Small intestine (tissue), 16 donors: ENCODE measurements at places on chromosomes 12 and 14. TPM values are rescaled to one million over a fixed set of nuclear protein-coding genes. Genes with fewer than 3 reads are reported as not detected.

NDUFB1 gene
- polyA plus RNA-seq = 539 TPM

C12orf54 gene
- polyA plus RNA-seq = not detected

LIN7A gene
- 0.89 TPM for polyA plus RNA-seq

KCNA1 gene
- not detected for polyA plus RNA-seq

AQP2 gene
- not detected for polyA plus RNA-seq

KRT85 gene
- polyA plus RNA-seq = not detected

RHOJ gene
- polyA plus RNA-seq = 0.45 TPM

IL23A gene
- polyA plus RNA-seq = not detected

FAM90A1 gene
- polyA plus RNA-seq = 0.65 TPM

CHST11 gene
- 0.89 TPM for polyA plus RNA-seq

TAS2R46 gene
- polyA plus RNA-seq = not detected

TAS2R8 gene
- 0.03 TPM for polyA plus RNA-seq

DHH gene
- not detected for polyA plus RNA-seq

C12orf50 gene
- polyA plus RNA-seq = not detected

LMNTD1 gene
- polyA plus RNA-seq = not detected

RND1 gene
- 3.8 TPM for polyA plus RNA-seq

LRP1-AS gene
- 0.15 TPM for polyA plus RNA-seq

KRT3 gene
- not detected for polyA plus RNA-seq

SLC7A7 gene
- polyA plus RNA-seq = 355 TPM

PLEKHG7 gene
- 0.19 TPM for polyA plus RNA-seq

TSPAN9 gene
- 1.3 TPM for polyA plus RNA-seq

PLBD1 gene
- polyA plus RNA-seq = 9.6 TPM

SOAT2 gene
- 94.0 TPM for polyA plus RNA-seq

NPC2 gene
- 106 TPM for polyA plus RNA-seq

PLA2G1B gene
- 0.53 TPM for polyA plus RNA-seq

GLS2 gene
- polyA plus RNA-seq = 0.54 TPM

TPH2 gene
- 0.03 TPM for polyA plus RNA-seq

VDR gene
- 16.6 TPM for polyA plus RNA-seq

CCDC92 gene
- 26.2 TPM for polyA plus RNA-seq

TAS2R20 gene
- not detected for polyA plus RNA-seq

PPP4R4 gene
- not detected for polyA plus RNA-seq

GDF3 gene
- not detected for polyA plus RNA-seq

MYO1H gene
- 1.6 TPM for polyA plus RNA-seq

EXOC3L4 gene
- polyA plus RNA-seq = 35.7 TPM

PRH2 gene
- not detected for polyA plus RNA-seq

SUSD6 gene
- polyA plus RNA-seq = 14.3 TPM

PCED1B gene
- polyA plus RNA-seq = 4.5 TPM

GALNT16 gene
- 18.2 TPM for polyA plus RNA-seq

ZNF385A gene
- 4.1 TPM for polyA plus RNA-seq

C12orf56 gene
- polyA plus RNA-seq = not detected

JDP2 gene
- polyA plus RNA-seq = 26.1 TPM

SLC25A21 gene
- polyA plus RNA-seq = 0.22 TPM
